Lung (tissue), 17 donors: ENCODE measurements at places on chromosomes 16 and 17.
A peak's percentile ranks its signal among the peaks of the same experiment; 100 is the strongest.

GRCh38 chr17:4156750-4157381 is 13.9 kb downstream of the CYB5D2 start:
- DNase-seq = no peak

- DNase-seq = no peak
Measured at GRCh38 chr17:40582328-40582901, 17.1 kb upstream of the CCR7 start.

DNA sequence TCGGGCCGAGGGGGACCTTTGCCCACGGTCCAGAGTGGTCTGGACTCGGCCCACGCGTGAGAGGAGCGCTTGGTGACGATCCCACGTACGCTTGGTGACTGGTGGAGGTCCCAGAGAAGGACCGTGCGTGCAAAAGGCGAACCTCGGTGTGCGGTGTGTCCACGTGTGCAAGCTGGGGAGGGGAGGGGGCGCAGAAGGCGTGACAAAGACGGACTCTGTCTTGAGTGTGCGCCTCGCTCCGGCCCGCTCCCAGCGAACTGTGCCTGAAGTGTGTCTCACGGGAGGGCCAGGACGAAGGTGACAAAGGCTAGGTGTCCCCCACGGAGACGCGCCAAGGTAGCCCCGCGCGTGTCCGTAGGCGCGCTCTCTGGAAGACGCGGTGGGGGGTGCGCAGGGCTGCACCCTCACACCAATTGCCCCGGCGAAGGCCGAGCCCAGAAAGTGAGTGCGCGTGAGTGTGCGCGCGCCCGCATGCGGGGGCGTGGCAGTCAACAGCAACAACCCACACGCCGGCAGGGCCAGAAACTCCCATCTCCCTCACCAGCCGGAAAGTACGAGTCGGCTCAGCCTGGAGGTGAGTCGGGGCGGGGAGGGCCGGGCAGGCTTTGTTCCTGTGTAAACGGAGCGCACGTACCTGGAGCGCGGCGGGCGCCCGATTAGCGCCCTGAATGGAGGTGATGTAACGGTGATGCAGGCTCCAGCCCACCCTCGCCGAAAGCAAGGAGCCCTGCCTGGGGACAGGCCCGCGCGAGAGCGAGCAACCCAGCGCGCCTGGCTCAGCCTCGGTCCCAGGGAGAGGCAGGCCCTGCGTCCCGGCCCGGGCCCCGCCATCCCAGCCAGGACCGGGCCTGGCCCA is at the start of gene GPRC5C:
GPRC5C (plus strand) TSS at position 521 of the 856 bp plus-strand sequence. CDS start 7,689 bp downstream, outside the sequence.
- peak; percentile 85 for DNase-seq

DNA sequence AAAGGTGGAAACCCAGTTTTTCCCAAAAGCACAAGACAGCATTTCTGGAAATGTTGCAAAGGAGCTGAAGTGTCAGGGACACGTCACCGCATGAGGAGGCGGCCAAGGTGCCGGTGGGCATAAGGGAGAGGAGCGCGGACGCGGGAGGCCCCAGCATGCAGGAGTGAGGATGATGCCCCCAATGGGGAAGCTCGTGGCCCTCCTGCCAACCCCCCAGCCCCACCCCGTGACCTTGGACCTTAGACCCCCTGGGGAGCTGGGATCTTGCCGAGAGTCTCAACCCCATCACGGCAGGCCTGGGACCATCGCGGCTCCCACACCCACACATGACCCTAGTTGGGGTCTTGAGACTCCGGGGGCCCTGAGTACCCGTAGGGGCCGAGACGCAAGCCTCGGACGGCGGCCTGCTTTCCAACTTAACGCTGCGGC is 119.4 kb upstream of the METRNL start:
- no peak for DNase-seq

DNA sequence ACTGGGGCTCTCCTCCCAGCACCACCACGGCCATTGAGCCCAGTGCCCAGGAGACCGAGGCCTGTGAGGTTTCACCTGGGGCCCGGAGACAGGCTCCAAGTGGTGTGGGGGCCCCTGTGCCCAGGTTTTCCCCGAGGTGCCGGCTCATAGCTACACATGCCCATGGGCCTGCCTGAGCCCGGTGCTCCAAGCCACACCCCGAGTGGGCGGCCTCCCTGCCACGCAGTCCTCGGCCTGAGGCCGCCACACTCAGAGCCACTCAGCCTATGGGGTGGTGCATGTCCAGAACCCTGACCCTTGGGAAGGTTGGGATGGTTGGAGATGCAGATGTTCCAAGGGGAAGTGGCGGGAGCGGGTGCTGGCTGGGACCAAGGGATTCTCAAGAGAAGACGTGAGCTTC is 24.1 kb downstream of the JPH3 start:
- DNase-seq = no peak

GRCh38 chr17:12599186-12599920 is 66.3 kb upstream of the MYOCD start:
- DNase-seq = peak; percentile 43

DNA sequence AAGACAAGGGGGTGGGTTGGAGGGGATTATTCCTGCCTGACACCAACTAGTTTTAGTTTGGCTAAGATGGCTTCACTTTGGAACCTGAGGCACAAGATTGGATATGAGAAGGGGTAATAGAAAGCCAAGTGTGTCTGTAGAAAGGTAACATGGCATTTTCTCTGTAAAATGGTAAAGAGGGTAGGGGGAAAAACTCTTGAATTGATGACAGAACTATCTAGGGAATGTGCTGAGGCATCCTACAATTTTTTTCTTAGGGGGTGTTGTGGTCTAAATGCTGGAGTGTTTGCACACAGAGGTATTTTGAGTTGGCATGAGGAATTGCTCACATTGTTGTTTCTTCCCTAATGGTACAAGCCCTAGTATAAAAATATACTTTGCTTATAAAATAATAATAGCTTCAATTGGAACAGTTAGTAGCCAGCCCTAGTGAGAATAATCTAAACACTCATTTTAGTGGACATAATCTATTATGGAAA is 25.8 kb downstream of the YPEL2 start:
- no peak for DNase-seq

GRCh38 chr17:45222996-45223538 is 1.4 kb downstream of the FMNL1 start:
- no peak for DNase-seq

DNA sequence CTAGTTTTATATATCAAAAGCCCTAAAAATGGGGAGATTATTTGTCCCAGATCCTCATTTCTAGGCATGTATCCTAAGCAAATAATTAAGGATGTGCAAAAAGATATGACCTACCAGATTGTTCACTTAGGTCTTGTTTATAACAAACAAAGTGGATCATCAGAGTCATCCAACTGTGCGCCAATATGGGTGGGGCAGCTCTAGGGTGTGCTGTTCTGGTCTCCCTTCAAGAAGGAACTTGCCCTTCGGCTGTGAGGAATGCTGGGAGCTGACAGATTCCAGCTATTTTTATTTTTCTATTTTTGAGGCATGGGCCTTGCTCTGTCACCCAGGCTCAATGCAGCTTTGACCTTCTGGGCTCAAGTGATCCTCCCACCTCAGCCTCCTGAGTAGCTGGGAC is 13.8 kb downstream of the CHP2 start:
- no peak for DNase-seq

GRCh38 chr16:22721511-22722100 is 92.4 kb upstream of the HS3ST2 start:
- DNase-seq = no peak

- DNase-seq = no peak
Measured at GRCh38 chr16:68487203-68487514, 38.9 kb upstream of the SMPD3 start.

- DNase-seq = no peak
Measured at GRCh38 chr16:15509593-15510535, 75.5 kb downstream of the BMERB1 start.

GRCh38 chr17:7618608-7619007 is 3.9 kb upstream of the FXR2 start:
- no peak for DNase-seq

DNA sequence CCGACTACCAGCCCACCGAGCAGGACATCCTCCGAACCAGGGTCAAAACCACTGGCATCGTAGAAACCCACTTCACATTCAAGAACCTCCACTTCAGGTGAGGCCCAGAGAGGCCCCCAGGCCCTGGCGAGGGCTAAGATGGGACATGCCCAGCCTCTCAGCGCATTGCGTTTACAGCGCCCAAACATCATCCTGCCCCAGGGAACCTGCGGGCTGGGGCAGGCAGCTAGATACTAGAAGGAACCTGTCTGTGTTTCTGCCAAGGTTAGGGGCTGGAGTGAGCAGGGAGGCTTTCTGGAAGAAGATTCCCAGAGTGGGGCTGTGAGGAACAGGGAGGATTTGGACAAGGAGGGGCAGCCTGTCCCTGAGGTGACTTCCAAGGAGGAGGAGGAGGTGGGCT is 90.6 kb downstream of the AMFR start:
- no peak for DNase-seq

GRCh38 chr16:68364561-68364998 is 53.8 kb downstream of the PRMT7 start:
- no peak for DNase-seq

DNA sequence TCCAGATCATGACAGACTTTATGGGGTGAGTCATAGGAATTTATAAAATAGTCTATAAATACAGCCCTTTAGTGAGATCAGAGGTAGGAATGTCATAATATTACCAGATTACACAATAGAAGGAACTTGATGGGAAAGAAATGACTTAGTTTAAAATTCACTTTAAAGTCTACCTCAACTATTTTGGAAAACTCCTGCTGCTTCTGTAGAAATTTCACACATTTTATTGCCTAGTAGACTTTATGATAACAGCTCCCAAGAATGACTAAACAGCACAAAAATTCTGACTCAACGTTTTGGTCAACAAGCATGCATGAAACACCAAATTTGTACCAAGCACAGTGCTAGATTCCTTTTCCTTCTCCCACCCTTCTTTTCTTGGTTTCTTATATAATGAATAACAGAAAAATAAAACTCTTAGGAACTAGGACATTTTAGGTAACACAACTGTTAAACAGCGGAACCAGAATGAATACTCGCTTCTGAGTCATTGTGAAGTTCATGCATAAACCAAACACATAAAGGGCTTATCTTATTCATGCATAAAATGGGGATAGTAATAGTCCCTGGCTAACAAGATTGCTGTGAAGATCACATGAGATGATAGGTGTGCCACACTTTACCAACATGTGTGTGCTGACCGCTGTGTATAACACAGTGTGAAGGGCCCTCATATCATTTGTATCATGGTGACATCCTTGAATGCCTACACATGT is 243.9 kb downstream of the CDH8 start:
- DNase-seq = no peak

GRCh38 chr17:18248300-18248731 is 10.2 kb downstream of the FLII start:
- peak; percentile 80 for DNase-seq

- peak; percentile 60 for DNase-seq
Measured at GRCh38 chr17:81959362-81960129, 1.4 kb downstream of the NOTUM start.

DNA sequence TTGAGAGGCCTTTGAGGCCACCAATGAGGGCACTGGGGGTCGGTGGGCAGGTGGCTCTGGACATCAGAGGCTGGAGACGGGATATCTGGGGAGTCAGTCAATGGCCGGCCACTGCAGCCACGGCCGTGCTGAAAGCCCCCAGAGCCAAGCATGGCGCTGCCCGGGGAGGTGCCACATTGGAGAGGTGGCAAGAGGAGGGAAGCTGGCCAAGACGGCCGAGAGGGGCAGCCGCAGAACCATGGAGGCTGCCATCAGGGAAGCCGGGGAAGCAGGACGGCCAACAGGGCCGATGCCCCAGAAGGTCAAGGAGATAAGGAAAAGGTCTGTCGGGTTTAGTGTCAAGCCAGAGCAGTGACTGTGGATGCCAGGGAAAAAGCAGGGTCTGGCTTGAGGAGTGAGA is 9.8 kb downstream of the RTN4RL1 start:
- DNase-seq = no peak

- DNase-seq = peak; percentile 34
Measured at GRCh38 chr16:54931120-54932014, 702 bp downstream of the IRX5 start.

- no peak for DNase-seq
Measured at GRCh38 chr17:40809721-40810421, 10.1 kb upstream of the KRT28 start.

- no peak for DNase-seq
Measured at GRCh38 chr17:50329716-50330115, 16.2 kb upstream of the XYLT2 start.

DNA sequence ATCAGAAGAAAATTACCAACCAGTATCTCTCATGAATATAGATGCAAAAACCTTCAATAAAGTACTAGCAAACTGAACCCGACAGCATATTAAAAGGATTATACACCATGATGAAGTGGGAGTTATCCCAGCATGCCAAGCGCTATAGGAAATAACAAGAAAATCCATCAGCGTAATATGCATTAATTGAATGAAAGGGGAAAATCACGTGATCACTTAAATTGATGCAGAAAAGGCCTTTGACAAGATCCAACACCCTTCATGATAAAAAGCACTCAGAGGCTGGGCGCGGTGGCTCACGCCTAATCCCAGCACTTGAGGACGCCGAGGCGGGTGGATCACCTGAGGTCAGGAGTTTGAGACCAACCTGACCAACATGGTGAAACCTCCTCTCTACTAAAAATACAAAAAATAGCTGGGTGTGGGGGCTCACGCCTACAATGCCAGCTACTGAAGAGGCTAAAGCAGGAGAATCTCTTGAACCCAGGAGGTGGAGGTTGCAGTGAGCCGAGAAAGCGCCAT is 4.8 kb downstream of the CTRB2 start:
- DNase-seq = no peak

DNA sequence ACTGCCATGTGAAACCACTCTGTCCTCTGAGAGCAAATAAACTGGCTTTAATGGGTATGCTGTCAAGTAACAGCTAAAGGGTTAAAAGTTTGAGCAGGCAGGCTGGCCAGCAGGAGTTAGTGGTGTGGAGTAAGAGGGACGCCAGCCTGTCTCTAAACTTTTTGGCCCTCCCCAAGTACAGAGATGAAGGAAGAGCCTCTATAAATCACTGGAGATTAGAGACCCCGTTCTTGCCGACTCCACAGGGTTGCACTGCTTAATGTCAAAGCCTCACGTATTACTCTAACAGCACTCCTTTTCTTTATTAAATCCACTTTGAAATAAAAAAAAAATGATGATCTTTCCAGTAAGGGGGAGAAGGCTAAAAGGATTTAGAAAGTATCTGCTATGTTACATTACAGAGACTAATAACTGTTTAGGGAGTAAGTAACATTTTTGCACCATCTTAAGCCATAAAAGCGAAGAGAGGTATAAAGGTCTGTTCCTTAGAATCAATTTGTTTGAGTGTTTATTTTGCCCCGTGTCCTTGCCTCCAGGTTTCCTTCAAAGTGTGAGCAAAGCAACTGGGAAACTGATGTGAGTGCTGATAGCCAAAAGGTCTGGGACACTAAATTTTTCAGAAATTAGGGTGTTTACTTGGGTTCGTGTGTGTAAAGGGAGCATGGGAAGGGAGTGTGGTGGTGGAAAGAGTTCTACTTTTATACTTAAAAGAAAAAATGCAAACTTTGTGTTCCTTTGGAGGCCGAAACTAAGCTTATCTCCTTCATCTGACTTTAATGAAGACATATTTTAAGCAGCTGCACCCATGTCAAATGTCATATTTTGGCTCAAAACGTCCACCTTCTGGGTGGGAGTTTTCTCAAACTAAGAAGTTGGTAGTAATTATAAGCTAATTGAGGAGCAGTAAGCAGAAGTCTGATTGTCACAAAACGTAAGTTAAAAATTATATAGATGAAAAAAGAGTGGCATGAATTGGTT is 109.9 kb upstream of the TBX2 start:
- peak; percentile 56 for DNase-seq
